ENCODE measurements at places on chromosomes 12 and 14.
A peak's percentile ranks its signal among the peaks of the same experiment; 100 is the strongest.

GRCh38 chr12:13390381-13390861, 193.9 kb downstream of the EMP1 start:
- peak; percentile 92 for DNase-seq

DNA sequence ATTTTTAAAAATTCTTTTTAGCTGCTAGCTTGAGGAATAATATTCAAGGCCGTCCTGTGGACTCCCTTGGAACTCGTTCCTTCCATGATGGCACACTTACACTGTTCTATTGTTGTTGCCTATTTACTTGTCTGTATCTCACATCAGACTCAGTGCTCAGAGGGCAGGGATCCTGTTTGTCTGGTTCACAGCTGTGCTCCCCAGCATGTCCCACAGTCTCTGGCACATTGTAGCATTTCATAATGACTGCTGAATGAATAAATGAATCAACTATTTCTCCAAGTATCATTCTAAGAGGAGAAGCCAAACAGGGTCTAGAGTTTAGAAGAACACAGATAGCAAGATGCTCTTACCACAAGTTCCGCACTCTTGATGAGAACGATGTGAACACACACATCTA, 48.0 kb downstream of the NTN4 start:
- no peak for DNase-seq

DNA sequence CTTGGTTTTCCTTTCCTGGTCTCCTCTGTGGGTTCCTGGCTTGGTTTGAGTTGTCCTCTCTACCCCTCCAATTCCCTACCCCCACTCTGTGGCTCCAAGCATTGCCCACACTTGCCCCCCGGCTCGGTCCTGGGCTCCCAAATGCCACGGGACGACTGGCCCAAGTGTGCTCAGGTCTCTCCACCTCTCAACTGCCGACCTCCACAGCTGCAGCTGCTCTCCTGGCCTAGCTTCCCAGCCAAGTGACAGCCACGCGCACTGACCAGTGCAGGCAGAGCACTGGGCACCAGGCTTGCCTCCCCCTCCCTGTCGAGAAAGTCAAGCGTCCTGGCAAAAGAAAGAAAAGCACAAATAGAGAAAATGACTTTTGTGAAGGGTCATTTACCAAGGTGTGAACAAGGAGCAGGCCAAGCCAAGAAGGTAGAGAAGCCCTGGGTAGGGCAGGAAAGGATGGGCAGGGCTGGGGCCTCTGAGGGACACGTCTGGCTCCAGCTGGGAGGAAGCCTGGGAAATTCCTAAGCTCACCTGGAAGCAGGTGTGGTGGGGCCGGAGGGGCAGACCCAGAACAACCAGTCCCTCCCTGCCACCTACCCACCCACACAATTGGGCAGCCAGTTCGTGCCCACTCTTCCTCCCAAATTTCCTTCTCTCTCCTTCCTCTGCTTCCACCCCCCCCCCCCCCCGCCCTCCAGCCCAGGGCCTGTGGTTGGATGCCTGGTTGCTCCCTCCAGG, 1.8 kb upstream of the CEP170B start:
- DNase-seq = no peak

GRCh38 chr14:61703342-61704129, 8.2 kb downstream of the HIF1A start:
- DNase-seq = no peak

- no peak for DNase-seq
Observed at GRCh38 chr12:10121278-10121677, 8.7 kb downstream of the CLEC7A start.

DNA sequence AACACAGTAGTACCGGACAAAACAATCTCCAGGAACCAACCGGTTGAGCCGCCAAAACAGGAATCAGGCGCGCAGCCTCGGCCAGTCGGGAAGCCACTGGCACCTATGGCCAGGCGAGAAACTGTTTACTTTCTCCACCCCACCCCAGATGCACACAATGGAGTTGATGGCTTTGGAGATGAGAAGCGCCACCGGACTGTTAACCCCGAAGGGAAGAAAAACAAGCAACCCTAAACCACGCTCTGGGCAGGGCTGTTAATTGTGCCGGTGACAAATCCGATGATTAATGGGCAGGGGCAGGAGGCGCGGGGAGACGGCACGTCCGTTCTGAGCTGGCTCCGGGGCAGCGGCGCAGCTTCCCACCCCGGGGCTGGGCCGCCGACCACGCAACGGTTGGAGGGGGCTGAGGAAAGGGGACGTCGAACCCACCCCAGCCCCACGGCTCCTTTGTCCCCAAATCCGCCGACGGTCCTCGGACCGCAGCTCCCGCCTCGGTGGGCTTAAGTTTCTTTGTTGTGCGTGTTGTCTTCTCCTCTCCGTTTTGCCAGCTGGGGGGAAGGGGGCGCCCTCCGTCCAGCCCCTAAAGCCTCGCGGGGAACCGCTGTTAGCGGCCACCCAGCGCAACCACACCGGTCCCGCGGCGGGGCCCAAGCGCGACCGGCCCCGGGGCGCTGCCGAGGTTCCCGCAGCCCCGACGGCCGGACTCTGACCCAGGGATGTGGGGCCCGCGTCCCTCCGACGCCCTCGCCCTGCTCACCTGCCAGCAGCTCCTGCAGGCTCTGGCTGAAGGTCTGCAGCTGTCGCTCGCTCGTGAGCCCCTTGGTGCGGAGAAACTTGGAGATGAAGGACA, 790 bp downstream of the BTG1 start:
- DNase-seq = peak; percentile 25

- peak; percentile 6 for DNase-seq
Observed at GRCh38 chr12:110501399-110501751, 536 bp downstream of the VPS29 start.

GRCh38 chr12:11805680-11806079, 156.2 kb downstream of the ETV6 start:
- DNase-seq = no peak

DNA sequence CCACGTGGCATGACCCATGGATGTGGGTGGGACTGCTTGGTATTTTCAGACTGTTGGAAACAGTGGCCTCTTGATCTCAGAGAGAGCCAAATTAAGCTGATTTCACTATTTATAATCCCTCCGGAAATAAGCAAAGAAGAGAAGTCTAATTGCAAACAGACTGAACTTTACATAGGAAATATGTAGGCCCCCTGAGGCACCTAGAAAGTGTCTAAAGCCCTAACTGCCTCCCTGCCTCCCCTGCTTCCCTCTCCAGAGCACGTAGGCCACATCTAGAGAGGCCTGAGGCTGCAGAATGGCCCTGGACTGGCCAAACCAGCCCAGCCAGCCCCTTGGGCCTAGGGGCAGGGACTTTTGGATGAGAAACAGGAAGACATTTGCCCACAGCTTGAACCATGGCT, 123.8 kb downstream of the ZFP36L1 start:
- DNase-seq = peak; percentile 25

- peak; percentile 89 for DNase-seq
Observed at GRCh38 chr14:95313707-95314106, 6.0 kb downstream of the CLMN start.

GRCh38 chr12:120167529-120168095, 26.9 kb downstream of the GCN1 start:
- no peak for DNase-seq

DNA sequence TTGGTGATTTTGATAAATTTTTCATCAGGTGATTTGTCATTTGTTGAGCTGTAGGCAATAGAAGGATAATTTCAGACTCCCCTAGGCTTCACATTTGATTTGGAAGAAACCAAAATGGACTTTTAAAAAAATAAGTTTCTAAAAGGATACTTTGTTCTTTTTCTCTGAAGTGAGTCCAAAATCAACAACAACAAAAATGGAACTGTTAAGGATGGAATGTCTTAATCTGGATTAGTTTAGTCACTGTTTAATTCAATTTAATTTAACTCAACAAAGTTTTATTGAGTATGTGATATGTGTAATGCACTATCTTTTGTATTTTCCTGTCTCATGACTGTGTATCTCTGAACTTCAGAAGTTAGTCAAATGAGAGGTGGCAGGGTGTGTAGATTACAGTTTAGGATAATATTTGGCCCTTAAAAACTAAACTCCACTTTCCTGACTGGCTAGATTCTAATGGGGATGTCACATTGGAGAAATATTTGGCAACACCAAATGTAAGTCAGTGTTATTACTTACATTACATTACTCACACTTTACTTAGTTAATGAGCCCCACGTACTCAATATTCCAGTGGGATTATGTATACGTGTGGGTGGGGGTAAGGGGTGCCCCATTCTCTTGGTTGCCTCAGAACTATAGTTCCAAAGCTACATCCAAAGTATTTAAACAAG, 209.7 kb downstream of the BCAT1 start:
- no peak for DNase-seq

GRCh38 chr12:93616584-93617101, 44.2 kb downstream of the SOCS2 start:
- DNase-seq = no peak

DNA sequence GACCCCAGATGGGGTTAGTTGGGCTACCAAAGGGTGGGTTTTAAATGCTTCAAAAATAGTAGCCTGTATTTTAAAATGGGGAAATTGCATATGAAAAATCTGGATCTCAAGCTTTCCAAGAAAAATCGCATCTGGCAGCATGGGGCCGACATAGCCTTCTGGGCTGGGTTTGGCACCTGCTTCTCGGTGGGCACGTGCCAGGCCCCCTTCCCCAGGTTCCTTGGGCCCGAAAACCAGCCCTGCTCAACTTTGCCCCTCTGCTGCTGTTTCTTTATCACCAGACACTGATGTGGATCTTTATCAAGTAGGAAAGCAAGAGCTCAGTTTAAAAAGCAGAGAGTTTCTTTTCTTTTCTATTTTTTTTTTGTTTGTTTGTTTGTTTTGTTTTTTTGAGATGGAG, 95.1 kb downstream of the DICER1 start:
- DNase-seq = no peak

GRCh38 chr14:43778570-43778936, 728.5 kb downstream of the FSCB start:
- DNase-seq = no peak

DNA sequence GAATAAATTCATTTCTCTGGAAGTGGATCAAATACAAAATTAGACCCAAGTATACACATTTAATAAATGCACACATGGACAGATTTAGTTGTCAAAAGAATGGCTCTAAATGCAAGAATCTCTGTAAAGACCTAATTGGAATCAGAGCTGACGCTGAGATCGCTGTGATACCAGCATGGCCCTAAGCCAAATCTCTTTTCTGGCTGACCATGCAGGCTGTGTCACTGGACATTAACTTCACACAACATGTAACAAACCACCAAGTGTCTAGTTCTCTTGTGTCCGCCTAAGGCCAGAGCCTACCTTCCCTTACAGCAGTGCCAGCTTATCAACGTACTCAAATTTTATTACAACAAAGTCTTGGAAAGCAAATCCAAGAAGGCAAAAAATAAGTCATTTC, 127.5 kb downstream of the MED13L start:
- DNase-seq = no peak

- no peak for DNase-seq
Observed at GRCh38 chr14:70716483-70716882, 74.8 kb downstream of the TTC9 start.

DNA sequence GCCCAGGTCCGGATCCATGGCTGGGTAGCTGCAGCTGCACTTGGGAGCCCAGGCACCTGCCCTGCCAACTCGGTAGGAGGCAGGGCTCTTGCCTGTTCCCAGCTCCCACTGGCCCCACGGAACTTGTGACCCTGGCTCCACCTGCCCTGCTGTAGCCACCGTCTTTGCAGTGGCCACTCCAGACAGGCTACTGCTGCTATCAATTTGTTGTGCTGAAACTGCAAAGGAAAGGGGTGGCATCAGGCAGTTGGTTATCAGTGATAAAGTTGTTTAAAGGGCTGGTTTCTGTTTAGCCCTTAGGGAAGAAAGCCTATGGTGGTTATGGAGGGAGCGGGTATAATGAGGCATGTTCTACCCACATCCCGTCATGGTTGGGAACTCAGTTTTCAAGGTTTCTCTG, 32.1 kb upstream of the ARID2 start:
- no peak for DNase-seq

GRCh38 chr12:10563966-10564365, 49.4 kb downstream of the MAGOHB start:
- peak; percentile 46 for DNase-seq

- DNase-seq = no peak
Observed at GRCh38 chr12:92042791-92043531, 102.7 kb downstream of the BTG1 start.

DNA sequence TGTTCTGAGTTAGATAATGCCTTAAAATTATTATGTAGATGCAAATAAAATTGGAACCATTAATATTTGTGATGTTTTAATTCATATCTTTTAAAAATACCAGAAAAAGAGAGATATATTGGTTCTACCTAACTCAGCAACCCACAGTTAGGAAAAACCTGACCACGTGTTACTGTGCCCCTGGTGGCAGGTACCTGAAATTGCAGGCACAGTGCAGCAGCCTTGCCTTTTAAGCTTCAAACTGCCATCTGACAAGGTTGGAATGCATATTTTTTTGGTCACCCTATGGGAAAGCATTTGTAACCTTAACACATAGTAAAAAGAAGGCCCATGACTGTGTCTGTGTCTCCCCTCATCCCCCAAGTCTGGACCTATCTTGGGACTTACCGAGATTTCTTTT, 109.4 kb upstream of the NOS1 start:
- no peak for DNase-seq
